Activated CD4-positive, alpha-beta T cell treated with anti-CD3 and anti-CD28 coated beads for 24 hours (primary cell): ENCODE measurements at places on chromosomes 6 and 20.

DNA sequence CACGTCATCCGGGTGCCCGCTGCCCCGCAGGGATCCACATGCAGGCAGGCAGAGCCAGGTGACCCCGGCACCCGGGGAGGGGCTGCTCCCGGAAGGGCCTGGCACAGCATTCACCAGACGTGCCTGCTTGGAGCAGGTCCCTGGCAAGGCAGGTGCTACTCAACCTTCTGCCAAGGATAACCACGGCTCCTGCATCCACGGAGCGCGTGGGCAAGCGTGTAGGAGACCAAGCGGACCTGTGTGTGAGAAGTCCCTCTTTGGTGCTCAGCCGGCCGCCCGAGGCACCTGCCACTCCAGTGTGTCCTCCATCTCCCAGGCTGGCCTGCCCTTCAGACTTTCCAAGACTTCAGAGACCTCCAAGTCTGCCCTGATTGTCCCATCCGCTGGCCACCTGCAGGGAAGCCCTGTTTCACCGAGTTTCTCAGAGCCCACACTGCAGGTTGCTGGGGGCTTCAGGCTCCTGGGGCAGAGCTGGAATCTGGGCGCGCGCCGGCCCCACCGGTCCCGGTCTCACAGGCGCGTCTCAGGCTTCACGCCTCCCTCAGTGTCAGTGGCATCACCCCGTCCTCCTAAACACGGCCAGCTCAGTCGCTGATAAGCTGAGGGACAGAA is 124.3 kb downstream of the DLL1 start:
- no peak for DNase-seq

DNA sequence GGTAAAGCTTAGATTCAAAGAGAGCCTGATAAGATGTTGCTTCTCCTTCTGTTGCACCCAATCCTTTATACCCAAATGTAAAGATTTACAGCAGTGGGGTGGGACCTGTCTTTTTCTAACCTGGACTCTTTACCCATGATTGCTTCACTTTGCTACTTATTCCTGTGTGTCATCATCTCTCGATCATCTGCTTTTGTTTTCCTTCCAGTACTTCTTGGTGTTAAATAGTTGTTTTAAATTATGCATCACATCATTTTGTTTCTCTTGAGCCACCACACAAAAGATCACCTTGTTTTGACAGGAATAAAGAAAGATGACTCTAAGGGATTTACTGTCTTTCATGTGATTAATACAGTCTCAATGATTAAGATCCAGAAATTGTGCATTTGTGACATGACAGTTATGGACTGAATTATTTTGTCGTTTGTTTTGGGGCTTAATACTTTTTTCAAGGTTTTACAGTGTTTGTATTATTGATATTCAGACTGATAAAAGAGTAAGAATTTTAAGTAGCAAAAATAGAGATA is 123.1 kb downstream of the CDKAL1 start:
- no peak for DNase-seq

DNA sequence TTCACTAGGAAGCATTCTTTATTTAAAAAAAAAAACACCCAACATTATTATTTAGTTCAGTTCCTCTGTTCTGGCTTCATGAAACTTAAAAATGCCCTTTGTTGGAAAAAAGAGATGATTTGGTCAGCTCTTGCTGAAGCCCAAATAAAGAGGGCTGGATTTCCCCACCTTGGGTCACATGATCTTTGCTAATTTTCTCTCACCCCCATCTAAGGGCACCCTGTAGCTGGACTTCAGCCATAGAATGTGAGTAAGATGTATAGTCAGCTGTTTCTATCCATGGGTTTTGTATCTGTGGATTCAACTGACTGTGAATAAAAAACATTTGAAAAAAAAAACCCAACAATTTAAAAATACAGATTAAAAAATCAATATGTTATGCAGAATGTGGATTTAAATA is 213.9 kb upstream of the SULF2 start:
- no peak for DNase-seq

DNA sequence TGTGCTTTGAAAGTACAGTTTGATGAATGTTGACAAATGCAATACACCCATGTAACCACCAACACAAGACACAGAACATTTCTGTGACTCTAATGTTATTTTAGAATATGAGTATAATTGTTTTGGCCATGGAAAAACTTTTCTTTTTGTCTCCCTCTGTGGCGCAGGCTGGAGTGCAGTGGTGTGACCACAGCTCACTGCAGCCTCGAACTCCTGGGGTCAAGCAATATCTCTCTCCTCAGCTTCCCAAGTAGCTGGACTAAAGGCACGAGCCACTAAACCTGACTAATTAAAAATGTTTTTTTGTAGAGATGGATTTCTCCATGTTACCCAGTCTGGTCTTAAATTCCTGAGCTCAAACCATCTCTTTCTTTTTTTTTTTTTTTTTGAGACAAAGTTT is 20.3 kb upstream of the BCAS4 start:
- DNase-seq = no peak

DNA sequence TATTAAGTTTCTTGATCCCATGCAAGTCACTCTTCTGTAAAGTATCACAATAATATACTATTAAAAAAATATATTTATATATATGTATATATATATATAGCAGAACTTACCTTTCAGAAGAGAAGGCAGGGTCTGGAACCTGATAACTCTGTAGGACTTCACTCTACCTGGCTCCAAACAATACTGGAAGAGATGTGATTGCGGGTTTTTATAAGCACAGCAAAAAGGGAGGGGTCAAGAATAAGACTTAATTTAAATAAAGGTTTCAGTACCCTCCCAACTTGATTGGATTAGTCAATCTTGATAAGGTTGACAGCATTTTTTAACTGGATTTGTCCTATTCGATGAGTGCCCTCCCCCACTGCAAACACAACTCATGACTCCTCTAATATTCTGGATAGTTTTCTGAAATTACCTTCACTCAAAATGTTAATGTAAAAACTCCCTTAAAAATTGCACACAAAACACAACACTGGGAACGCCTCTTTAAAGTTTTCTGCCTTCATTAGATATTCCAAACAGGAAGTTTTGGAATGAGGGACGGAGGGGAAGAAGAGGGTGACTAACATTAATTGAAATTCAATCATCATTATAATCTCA is 4.0 kb upstream of the ZNF217 start:
- no peak for DNase-seq
